IMR-90 (cell line): ENCODE measurements at places on chromosomes 2 and 18. TPM values are rescaled to one million over a fixed set of nuclear protein-coding genes. Genes with fewer than 3 reads are reported as not detected.

The ARHGEF4 gene
- 2.7 and 3.3 TPM in 2 replicates for total RNA-seq

GRCh38 chr2:215352602-215353001 is 40.7 kb downstream of the ATIC start:
- DNase-seq = no peak

The SERPINB11 gene
- total RNA-seq = 0.18 TPM in 1 of 2 replicates, not detected in the other

GRCh38 chr2:52181080-52181479 is 1149.1 kb upstream of the NRXN1 start:
- DNase-seq = no peak

GRCh38 chr2:127155028-127155581 is 48.2 kb upstream of the BIN1 start:
- DNase-seq = peak; percentile 50

DNA sequence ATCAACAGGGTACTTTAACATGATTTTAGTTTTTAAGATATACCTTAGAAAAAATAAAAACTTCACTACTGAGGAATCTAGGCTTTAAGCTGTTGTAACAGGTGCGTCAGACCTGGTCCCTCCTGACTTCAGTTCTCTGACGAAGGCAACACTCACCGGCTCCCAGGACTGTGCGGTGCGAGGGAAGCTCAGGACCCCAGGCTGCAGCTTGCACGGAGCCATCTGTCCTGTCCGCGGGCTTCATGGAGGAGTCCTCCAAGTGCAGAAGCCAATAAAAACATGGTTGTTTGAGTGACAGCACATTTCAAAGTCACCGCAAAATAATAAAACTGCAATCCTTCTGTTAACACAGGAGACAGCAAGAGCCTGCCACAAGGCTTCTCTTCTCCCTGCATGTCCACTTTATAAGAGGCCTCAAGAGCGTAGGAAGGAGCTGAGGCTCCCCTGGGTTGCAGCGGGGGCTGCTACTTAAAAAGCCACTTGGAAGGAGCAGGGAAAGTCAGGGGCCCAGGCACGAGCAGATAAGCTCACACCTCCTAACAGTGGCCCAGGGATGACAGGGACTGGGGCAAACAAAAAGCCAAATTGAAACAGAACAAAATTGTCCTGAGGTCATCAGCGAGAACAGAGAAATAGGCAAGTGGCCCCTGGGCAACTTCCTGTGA is 4.6 kb downstream of the HJURP start:
- no peak for DNase-seq

The TNFRSF11A gene
- total RNA-seq = under 0.01 TPM in 1 of 2 replicates, not detected in the other

The RNU2-63P gene
- under 0.01 and 174 TPM in 2 replicates for total RNA-seq

GRCh38 chr18:73897517-73897916 is 250.1 kb downstream of the FBXO15 start:
- DNase-seq = no peak

The ZDBF2 gene
- 10.2 and 16.7 TPM in 2 replicates for total RNA-seq

GRCh38 chr2:188785490-188785889 is 188.7 kb upstream of the COL3A1 start:
- no peak for DNase-seq

DNA sequence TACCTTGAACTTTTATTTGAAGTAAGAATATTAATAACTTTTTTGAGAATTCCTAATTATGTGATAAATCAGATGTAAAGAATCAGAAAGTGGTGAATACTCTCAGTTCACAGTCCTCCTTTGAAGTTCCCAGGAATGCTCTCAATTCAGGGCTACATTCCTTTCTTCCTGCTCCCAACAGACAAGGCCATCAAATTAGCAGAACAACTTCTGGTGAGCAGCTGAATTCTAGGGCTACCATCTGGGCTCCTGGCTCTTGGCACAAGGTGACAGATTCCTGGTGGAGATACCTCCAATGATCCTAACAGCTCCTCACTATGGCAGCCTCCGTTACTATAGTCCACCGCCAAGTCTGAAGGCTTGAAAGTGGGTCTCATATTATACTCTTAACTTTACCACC is 37.8 kb upstream of the OLA1 start:
- no peak for DNase-seq

The HOXD12 gene
- not detected in 2 replicates for total RNA-seq

DNA sequence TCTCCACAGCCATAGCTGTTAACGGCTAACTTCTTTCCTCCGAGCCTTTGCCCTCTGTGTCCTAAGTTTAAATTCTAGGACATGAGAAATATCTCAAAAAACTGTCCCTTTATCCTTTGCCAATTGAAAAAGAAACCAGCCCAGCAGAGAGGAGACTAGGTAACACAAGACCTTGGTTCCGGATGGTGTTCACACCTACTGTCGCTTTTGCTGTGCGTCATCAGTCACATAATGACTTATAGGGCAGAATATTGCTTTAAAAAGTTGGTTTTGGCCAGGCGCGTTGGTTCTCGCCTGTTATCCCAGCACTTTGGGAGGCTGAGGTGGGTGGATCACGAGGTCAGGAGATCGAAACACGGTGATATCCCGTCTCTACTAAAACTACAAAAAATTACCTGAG is 66.2 kb downstream of the SP3 start:
- DNase-seq = no peak

GRCh38 chr2:231294571-231295362 is 96.3 kb downstream of the ARMC9 start:
- DNase-seq = peak; percentile 18

DNA sequence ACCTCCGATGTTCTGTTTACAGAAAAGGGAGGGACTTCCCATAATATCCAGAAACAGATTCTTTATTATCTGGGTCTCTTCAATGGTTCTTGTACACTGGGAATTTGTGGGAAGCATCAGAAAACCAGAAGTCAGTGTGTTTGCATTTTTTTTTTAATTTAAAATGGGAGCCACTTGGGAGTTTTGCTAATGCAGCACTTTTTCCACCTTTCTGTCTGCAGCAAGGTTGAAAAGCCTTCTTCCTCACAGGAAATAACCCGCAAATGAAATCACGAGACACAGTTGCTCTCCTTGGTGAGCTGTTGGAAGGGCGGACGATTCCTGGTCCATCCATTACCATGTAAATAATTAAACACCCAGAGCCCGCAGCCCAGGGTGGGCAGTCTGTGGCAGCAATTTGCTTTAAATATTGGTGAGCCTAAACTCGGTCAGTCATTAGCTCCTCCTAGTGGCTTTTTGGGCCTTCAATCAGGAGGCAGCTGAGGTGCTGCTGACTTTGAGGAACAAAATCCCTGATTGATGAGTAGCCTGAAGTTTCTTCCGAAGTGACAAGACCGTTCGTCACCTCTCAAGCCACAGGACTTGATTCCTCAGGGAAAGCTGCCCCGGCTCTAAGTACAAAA is 471.5 kb downstream of the EPHA4 start:
- DNase-seq = no peak

GRCh38 chr2:204881655-204882054 is 336.4 kb downstream of the PARD3B start:
- DNase-seq = no peak

- DNase-seq = no peak
Measured at GRCh38 chr18:37473195-37473840, 92.3 kb downstream of the CELF4 start.

The SLC19A3 gene
- under 0.01 TPM in 1 of 2 replicates, not detected in the other for total RNA-seq

The M1AP gene
- not detected in 2 replicates for total RNA-seq

The RESP18 gene
- not detected in 2 replicates for total RNA-seq

The MFSD2B gene
- total RNA-seq = not detected in 2 replicates

DNA sequence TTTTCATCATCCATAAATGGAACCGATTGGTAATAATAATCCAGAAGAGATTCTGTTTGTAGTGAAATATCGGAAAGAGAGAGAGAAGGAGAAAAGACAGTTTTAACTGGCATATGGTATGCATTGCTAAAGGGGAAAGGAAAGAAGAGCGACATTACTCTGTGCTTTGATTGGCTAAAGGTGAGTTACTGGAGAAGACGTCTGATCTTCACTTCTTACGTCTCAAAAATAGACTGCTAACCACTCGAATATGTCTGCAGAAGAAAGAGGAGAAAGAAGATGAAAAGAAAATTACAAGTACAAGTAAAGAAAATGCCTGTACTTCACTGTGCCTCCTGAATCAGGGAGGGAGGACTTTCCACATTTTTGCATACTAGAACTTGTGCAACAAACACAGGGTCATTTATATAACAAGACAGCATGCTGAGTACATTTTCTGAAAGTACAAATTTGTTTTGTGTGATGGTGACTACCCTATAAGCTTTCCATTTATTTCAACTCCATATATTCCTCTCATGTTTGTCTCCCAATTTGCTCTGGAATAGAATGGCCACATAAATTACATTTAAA is 787.2 kb downstream of the RNF144A start:
- no peak for DNase-seq

The ARID5A gene
- total RNA-seq = 2.2 and 2.3 TPM in 2 replicates

DNA sequence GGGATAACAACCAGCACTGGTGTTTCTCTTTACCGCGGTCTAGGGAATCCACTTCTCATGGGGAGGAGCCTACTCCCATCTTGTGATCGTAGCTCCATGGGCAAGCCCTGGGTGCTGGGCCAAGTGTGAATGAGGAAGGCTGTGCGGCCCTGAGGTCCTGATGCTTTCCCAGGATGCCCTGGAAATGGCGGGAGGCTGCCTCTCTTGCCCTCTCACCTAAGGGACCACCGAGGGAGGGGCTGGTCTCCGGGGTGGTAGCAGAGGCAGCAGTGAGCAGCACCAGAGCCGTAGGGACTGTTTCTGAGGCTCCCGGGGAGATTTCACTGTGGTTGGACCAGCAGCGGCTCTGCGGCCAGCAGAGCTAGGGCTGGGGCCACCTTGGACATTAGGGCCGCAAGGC is 15.5 kb upstream of the NPPC start:
- no peak for DNase-seq

- DNase-seq = no peak
Measured at GRCh38 chr2:169139145-169139544, 69.8 kb downstream of the DHRS9 start.

DNA sequence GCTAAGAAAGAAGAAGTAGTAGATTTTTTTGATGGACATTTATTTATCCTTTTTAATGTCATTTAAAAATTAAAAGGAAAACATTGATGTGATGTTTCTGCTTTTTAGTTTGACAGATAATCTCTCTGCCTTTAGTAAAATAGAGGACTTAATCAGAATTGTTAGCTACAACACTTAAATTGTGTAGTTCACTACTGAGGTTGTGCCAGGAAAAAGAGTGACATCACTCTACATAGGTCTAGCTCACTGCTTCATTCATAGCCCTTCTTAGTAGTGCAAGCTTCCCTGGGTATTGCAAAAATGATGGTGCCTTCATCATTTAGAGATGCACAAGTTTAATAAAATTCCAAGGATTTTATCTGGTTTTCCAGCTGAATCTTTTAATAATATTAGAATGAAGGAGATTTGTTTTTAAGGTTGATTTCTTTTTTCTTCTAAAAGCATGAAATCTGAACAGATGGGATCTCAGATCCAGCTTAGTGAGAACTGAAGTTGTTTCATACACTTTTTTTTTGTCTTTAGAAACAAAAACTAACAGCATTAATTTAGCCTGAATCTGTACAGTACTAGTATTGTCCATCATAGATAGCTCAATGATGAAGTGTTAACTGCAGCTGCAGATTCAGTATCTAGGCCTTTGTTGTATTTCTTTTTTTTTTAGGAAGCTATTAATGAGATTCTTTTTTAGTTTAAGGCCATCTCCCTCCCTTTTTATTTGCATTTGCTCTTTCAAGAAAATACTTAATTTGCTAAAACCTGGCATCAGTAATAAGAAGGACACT is 20.6 kb upstream of the TMEFF2 start:
- DNase-seq = no peak

- DNase-seq = peak; percentile 29
Measured at GRCh38 chr2:172339371-172340010, 87.9 kb upstream of the ITGA6 start.

GRCh38 chr2:143334837-143335236 is 205.6 kb downstream of the ARHGAP15 start:
- peak; percentile 24 for DNase-seq

DNA sequence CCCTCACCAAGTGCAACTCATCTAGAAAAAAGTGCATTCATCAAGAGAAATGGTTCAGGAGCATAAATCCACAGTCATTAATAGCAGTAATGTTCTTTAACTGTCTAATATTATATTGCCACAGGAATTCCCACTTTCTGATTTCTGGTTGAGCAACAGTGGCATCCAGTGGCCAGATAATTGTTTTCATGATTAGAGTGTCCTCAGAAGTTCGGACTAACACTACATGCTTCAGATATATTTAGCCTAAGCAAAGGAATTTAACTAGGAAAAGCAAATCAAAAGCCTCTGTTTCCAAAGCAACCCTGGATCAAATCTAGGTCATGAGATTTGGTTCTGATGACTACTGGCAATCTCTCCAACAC is 9.8 kb upstream of the ERBB4 start:
- DNase-seq = peak; percentile 28

The CD8A gene
- not detected in 2 replicates for total RNA-seq

DNA sequence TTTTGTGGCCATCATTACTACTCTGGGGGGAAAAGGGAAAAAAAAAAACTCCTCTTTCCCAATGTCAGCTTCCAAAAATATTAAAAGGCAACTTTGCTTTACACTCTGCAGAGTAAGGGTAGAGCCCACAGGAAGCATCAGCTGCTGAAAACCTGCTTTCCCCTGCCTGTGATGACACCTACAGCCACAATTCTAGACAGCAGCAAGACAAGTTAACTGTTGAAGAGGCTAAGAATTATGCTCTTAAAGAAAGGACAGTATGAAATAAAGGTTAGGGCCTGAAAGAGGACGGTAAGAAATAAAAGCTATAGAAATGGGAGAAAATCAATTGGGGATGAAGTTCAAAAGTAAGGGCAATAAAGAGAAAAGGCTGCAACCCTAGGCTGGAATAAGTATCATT is 3.0 kb downstream of the PDE11A start:
- DNase-seq = no peak
